Stimulated activated CD4-positive, alpha-beta T cell treated with anti-CD3 and anti-CD28 coated beads, Interleukin-15, amount 100 ng/mL, for 1 hour (primary cell): ENCODE measurements at places on chromosomes 2 and 18.

- no peak for DNase-seq
These were observed 283.5 kb downstream of the MYCN start for GRCh38 chr2:16223841-16224177.

DNA sequence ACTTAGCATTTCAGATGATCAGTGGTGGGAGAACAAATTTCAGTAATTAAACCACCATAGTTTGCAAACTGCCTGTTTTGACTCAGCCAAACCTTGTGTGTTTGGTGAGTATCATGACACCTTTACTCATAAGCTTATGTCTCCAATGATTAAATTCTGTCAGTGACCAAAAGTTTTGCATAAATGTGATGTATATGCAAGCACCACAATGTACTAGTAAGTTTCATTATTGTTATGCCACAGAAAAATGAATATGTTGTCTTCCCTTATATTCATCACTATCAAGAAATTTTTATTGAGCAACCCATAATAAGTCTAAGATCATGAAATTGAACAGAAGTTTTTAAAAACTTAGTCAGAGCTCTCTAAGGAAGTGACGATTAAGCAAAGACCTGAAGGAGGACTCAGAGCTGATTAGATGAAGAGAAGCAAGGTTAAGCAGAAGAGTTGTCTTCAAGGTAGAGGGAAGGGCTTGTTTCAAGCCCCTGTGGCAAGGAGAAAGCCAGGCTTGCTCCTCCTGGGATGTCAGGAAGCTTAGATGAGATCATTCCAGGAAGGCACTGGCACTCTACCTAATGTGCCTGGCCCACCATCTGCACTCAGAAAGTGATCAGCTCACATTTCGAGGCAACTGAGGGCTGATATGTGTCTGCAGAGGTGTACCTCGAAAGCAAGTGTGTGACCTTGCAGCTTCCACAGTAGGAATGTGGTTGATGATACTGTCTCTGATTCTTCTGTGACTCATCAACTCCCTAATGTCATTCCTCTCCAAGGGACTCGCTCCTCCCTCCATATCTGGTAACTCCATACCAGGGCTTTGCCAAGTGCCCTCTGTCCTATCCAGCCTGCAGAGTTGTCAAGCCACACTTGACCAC, 54.7 kb downstream of the KCTD18 start:
- DNase-seq = no peak

DNA sequence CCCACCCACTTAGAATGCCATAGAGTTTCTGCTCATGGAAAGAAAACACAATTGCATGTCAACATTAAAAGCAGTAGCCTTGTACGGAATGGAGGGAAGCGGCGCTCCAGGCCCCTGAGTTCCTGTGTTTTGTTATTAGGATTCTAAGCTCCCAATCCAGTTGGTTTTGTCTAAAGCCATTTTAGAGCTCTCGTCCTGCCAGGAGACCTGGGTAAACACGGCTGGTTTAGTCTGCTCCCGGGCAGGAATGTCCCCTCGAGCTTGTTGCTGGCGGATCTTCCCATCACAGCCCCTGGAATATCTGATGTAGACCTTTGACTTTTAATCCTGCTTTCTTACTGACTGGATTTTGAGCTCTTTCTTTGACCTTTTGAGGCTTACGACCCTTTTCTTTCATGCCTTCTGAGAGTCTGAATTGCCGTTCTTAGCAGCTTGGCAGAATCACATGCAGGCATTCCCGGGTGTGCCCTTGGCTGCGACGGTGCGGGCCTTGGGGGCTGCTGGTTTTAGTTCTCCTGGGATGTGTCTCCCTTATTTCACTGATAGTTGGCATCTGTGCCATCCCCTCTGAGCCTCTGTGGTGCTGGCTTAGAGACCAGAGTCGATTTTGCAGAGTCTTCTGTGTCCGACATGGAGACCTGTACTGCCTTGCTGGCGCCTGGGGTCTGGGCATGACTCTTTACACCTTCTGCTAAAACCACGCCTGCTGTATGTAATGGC, 25.4 kb downstream of the GREB1 start:
- no peak for DNase-seq

GRCh38 chr18:75211002-75211621, 515 bp downstream of the TSHZ1 start:
- no peak for DNase-seq

DNA sequence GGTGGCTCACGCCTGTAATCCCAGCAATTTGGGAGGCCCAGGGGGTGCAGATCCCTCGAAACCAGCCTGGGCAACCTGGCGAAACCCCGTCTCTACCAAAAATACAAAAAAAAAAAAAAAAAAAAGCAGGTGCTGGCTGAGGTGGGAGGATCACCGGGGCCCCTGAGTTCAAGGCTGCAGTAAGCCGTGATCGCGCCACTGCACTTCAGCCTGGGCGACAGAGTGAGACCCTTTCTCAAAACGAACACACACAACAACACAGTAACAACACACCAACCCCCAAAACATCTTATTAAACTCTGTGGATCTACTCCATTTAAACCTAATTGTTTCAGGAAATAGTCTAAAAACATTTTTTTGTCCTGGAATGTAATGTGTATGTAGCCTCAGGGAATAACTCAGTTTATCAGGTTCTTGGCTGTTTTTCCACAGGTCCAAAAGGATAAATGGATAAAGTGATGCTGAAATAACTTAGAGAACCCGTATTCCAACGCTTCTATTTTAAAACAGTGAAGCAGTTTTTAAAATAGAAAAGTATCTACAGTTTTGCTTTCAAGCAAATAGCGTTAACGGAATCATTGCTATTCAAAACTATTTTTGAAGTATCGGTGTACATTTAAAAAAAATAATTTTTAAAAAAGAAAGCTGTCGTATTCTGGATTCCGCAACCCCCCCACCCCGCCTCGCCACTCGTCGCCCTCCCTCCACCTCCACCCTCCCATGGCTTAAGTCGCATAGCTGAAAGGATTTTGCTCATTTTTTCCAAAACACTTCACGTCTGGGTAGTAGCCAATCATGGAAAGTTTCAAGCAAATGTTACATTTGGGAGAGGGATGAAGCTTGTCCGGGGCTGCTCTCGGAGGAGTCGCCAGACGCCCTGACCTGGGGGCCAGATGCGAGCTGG, 895 bp upstream of the GLS start:
- peak; percentile 27 for DNase-seq

- DNase-seq = no peak
These were observed 47.3 kb downstream of the ROCK1 start for GRCh38 chr18:21064347-21064746.

GRCh38 chr18:25895518-25895917, 194.9 kb downstream of the SS18 start:
- no peak for DNase-seq

GRCh38 chr2:222545823-222546795, 109.8 kb downstream of the FARSB start:
- DNase-seq = no peak

- DNase-seq = no peak
These were observed 459.8 kb downstream of the METTL4 start for GRCh38 chr18:2111456-2111855.

DNA sequence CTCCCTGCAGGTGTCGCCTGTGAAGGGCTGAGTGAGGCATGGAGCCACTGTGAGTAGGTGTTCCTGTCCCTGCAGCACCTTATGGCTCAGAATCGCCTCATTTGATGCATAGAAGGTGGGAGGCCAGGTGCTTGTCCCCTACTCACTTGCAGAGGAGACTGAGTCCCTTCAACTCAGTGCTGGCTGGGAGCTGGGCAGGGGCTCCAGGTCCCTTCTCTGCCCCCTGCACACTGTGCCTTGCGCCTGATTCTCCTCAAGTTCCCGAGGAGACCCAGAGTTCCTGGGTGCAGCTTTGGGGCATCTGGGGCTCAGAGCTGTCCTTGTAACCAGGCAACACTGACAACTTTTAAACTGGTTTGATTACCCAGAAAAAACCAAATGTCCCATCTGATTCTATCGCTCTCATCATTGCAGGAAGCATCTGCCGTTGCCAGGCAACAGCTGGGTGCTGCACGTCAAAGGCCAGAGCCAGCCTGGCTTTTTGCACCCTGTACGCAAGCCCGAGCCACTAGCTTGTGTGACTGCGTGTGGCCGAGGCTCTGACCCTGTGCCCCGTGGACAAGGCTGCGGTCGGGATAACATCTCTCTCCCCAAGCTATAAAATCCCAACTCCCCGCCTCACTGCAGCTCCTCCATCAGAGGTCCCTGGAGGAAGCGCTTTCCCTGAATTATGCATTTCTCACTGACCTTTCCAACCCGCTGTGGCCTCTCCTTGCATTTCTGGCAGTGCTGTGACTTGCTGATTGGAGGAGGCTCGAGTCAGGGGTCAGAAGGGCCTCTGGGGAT, 130.8 kb upstream of the HDAC4 start:
- DNase-seq = no peak

- DNase-seq = no peak
These were observed 49.4 kb downstream of the LONRF2 start for GRCh38 chr2:100272841-100273329.

DNA sequence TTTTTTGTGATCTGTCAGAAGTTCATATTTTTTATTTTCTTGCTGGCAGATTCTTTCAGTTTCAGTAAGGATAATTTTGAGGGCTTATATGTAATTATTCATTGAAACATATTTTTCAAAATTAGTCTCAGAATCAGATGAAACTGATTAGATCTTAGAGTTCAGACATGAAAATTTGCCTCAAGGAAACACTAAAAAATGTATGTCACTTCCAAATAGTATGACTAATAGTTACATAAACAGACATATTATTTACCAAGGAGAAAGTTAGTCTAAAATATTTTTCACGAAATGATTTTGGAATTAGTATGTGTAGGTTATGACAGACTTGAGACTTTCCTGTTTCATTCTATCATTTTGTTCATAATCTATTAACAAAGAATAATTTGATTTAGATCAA, 628.6 kb downstream of the CCDC85A start:
- no peak for DNase-seq

DNA sequence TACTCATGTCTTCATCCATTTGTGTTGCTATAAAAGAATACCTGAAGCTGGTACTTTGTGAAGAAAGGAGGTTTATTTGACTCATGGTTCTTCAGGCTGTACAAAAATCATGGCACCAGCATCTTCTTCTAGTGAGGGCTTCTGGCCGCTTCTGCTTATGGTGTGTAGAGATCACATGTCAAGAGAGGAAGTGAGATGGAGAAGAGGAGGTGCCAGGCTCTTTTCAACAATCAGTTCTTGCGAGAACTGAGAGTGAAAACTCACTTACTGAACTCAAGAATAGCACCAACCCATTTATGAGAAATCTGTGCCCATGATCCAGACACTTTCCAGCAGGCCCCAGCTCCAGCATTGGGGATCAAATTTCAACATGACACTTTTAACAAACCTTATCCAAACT, 30.0 kb upstream of the BARD1 start:
- DNase-seq = no peak

GRCh38 chr2:13046557-13047165, 329.9 kb downstream of the TRIB2 start:
- DNase-seq = no peak

GRCh38 chr2:17594533-17595401, 54.3 kb downstream of the VSNL1 start:
- DNase-seq = no peak

GRCh38 chr18:10420561-10421352, 33.7 kb upstream of the APCDD1 start:
- no peak for DNase-seq

DNA sequence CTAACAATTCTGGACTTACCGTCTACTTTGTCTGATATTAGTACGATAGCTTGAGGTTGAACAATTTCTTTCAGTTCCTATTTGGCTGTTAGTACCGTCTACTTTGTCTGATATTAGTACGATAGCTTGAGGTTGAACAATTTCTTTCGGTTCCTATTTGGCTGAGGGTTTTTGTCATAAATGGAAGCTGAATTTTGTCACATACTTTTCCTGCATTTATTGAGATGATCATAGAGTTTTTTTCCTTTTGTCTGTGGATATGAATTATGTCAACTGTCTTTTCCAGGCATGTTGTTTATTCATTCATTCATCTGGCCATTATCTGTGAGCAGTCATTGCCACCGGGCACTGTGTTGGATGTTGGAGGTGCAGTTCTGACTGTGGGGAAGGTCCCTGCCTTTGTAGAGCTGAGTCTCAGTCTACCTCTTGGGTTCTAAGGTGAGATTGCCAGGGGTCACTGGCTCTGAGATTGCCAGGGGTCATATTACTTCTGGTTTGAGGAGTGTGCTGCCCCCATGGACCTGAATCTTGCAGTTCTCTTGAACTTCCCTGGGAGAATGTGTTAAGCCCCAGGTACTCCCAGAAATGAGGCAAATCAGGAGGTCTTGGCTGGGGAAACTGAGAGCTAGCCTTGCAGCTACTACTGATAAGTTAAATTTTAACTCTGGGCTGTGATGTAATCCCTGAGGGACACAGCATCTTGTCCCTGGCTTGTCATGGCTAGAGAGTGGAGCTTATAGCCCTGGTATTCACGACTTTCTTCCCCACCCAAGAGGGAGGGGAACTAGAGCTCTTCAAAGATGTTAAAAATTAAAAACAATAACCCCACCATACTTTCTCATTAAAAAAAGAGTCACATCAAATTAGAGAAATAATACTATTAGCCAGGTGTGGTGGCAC, 89.1 kb upstream of the MBOAT2 start:
- no peak for DNase-seq

DNA sequence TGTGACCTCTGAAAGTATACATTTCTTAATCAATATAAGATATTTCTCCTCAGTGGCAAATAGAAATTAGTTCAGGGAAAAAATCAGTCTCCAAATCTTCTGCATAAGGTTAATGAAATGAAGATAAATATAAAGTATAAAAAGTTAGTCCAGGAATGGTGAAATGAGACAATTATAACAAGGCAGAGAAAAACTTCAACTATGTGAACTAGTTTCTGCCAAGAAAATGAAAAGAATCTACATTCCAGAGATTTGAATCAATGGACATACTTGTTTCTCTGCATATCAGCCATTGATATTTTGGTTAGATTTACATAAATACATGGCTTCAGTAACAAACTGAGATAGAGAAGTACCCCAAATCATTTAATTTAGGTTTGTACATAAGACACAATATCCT, 249.0 kb downstream of the EXOC6B start:
- DNase-seq = no peak

- no peak for DNase-seq
These were observed 30.4 kb downstream of the SRSF7 start for GRCh38 chr2:38720613-38721241.

GRCh38 chr2:169966454-169966853, 139.2 kb downstream of the UBR3 start:
- no peak for DNase-seq

DNA sequence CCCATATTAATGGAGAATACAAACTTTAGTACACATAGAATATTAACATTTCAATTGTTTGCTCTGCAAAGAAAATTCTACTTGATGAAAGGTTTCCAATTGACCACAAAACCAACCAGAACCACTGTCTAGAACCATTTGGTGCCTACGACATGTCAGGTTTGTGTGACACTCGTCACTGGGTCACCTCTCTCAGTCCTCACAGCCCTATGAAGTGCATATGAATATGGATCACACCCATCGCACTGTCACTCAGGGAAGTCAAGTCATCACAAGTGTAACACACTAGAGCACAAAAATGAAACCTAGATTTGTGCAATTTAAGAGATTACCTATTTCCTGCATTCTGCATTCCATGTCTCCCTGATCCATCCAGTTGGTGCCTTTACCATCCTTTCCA, 43.7 kb downstream of the PTPN2 start:
- no peak for DNase-seq

- no peak for DNase-seq
These were observed 40.4 kb downstream of the CLIP4 start for GRCh38 chr2:29155578-29155977.

- no peak for DNase-seq
These were observed 263.4 kb downstream of the AGAP1 start for GRCh38 chr2:235757212-235757611.
